ENCODE measurements at places on chromosomes 11 and 22. TPM values are rescaled to one million over a fixed set of nuclear protein-coding genes. Genes with fewer than 3 reads are reported as not detected.

DNA sequence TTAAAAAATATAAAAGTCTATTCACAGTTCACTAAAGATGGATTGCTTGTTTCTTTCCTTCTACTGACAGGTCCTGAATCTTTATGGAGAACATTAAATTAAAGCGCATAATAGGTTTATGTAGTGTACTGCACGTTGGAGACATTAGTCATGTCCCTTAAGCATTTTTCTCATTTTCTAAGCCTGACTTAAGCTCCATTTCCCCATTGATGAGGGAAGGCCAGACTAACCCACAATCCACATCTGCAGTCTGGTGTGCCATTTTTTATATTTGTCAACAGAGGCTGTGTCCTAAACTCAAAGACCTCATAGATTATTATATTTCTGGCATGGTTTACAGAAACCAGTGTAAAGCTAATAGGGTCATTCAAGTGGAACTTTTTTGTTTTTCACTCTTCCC is 39.9 kb downstream of the CADM1 start:
- H3K27ac ChIP-seq: no peak overlapping the region
- no peaks in the 10 kb centered on the region for H3K27me3 ChIP-seq
- H3K4me3 ChIP-seq: no peak overlapping the region

DNA sequence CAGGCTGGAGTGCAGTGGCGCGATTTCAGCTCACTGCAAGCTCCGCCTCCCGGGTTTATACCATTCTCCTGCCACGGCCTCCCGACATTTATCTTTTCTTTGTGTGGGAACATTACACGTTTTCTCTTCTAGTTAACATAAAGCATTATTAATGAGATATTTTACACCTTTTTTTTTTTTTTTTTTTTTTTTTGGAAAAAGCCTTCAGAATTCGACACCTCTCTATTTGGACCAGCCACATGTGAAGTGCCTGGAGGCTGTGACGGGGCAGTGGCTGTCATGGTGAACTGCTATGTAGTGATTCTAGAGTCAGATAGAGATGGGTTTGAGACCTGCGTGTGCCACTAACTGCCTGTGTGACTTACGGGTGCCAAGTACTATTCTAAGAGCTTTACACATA is 64.3 kb downstream of the SMIM38 start:
- no peaks in the 10 kb centered on the region for H3K4me1 ChIP-seq
- H3K4me3 ChIP-seq: no peak overlapping the region
- H3K27ac ChIP-seq: no peak overlapping the region
- DNase-seq: peak; percentile 9
- no peaks in the 10 kb centered on the region for H3K36me3 ChIP-seq

- H3K4me1 ChIP-seq: peaks cover 6% of the 10 kb centered on the region
- peak; percentile 57 for DNase-seq
- H3K27ac ChIP-seq: peak within 1 kb of the TSS; percentile 36
- H3K36me3 ChIP-seq: no peaks in the 10 kb centered on the region
These were observed at the start of gene SLC43A1 for GRCh38 chr11:57515332-57516060. Gene SLC43A1, minus strand, starts transcription at chr11:57515702. Its CDS starts 1,591 bp downstream, at chr11:57514111.

DNA sequence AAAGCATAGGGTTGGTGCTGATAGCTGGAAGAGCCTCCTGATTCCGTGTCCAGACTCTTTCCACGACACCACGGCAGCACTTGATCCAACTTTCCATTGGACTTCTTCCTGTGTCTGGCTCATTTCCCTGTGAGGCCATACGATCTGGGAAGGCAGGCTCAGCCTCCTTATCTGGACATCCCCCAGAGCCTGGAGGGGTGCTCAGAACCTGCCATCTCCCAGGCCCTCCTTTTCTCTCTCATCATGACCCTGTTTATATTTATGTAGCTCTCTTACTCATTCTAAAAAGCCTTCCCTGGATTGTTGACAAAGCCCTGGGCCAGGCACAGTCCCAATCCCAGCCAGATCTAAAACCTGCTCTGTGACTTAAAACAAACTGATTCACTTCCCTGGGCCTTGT is 7.8 kb upstream of the BCL9L start:
- peak; percentile 49 for DNase-seq
- peaks cover 11% of the 10 kb centered on the region for H3K4me1 ChIP-seq

DNA sequence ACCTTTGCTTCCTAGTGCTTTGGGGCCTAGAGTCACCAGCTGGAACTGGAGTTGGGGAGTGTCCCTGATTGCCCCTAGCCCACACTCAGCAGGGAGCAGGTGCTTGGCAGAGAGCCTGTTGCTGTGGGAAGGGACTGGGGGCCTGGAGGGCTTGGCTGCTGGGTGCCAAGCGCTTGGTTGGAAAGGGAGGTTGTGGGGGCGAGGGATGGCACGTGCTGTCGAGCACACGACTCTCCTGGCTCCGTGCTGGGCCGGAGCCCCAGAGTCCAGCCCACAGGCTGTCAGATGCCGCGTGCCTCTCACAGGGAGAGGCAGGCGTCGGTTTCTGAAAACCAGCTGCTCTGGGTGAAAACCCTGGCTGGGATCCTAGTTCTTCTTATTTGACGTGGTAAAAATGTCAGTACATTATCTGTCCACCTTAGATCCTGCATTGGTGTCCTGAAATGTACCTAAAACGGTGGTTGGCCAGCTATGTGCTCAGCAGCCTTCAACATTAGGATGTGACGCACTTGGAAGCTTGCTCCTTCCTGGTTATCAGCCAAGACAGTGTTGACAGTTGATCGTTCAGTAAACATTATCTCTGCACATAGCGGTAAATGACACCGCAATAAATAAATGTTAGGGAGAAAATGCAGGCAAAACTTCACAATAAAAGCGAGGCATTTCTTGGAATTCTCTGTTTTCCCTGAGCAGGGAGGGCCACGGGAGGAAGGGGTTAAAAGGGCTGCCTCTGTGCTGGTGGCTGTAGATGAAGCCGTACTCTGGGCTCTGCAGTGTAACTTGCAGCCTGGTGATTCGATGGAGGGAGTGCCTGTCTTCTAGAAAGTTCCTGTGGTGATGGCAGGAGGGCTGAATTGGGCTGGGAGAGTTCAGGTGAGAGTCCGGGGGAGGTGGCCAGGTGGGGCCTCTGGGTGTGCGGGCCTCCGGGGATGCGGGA is 29.2 kb downstream of the GRAMD4 start:
- peaks cover 10% of the 10 kb centered on the region for H3K4me1 ChIP-seq
- H3K4me3 ChIP-seq: no peak overlapping the region
- no peaks in the 10 kb centered on the region for H3K27me3 ChIP-seq
- H3K36me3 ChIP-seq: no peaks in the 10 kb centered on the region
- H3K27ac ChIP-seq: no peak overlapping the region

GRCh38 chr22:20135265-20135664 is 3.7 kb downstream of the ZDHHC8 start:
- no peaks in the 10 kb centered on the region for H3K36me3 ChIP-seq
- no peak overlapping the region for H3K4me3 ChIP-seq
- DNase-seq: no peak
- H3K4me1 ChIP-seq: peaks cover 46% of the 10 kb centered on the region
- H3K27me3 ChIP-seq: no peaks in the 10 kb centered on the region

DNA sequence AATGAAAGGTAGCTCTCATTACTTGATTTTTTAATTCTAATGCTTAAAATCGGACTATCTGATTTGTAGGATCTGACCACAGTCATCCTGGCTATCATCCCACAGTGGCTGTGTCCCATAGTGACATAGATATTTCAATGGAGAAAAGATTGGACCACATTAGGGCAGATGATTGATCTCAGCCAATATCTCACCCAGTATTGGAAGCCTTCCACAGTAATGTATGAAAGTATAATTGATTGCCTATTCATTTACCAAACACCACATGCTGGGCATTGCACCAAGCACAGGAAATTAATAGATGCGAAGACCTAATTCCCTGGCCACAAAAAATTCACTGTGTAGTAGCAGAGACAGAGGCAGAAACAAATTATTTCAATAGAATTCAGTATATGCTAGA is 37.6 kb downstream of the FZD4 start:
- no peak for DNase-seq
- H3K4me3 ChIP-seq: no peak overlapping the region
- H3K27ac ChIP-seq: no peak overlapping the region

- no peaks in the 10 kb centered on the region for H3K36me3 ChIP-seq
- H3K27me3 ChIP-seq: no peaks in the 10 kb centered on the region
- DNase-seq: peak; percentile 83
- peak within 1 kb of the TSS; percentile 31 for H3K4me3 ChIP-seq
- H3K27ac ChIP-seq: peak within 1 kb of the TSS; percentile 58
These were observed at the start of gene PYGM for GRCh38 chr11:64759722-64760719. Gene PYGM, minus strand, starts transcription at chr11:64759974. Its CDS starts 76 bp downstream, at chr11:64759898.

- no peak for DNase-seq
- H3K4me3 ChIP-seq: no peak overlapping the region
- no peaks in the 10 kb centered on the region for H3K36me3 ChIP-seq
- H3K4me1 ChIP-seq: peaks cover 16% of the 10 kb centered on the region
These were observed 3.0 kb downstream of the PACSIN3 start for GRCh38 chr11:47183031-47183856.

- no peaks in the 10 kb centered on the region for H3K36me3 ChIP-seq
- no peak overlapping the region for H3K27ac ChIP-seq
- no peaks in the 10 kb centered on the region for H3K4me1 ChIP-seq
- no peak overlapping the region for H3K4me3 ChIP-seq
- no peaks in the 10 kb centered on the region for H3K27me3 ChIP-seq
These were observed 8.8 kb upstream of the LINC01488 start for GRCh38 chr11:69472541-69473275.

DNA sequence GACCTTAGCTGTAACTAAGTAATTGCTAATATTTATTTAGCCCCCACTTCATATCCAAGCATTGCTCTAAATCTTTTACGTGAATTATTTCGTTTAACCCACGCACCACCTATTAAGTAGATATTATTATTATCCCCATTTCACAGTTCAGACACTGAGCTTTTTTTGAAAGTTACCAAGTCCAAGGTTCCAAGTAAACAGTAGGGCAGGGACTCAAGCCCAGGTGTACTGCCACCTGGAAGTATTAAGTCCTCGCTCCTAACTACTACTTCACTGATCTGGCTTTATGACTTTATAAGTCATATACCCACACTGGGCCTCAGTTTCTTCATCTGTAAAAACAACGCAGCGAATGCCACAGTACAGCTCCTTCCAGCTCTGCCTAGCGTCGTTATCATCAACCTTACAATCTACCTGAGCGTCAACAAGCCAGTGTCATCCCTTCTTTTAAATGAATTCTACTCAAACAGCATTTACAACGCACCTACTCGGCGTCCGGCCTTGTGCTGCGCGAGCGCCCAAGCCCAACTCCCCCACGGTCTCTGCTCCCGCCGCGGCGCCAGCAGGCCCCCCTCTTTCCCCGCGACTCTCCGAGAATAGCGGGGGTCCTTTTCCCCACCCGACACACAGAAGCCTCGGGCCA is 624 bp downstream of the TMEM41B start:
- no peaks in the 10 kb centered on the region for H3K36me3 ChIP-seq
- H3K4me3 ChIP-seq: peak overlapping the region; percentile 95
- peaks cover 9% of the 10 kb centered on the region for H3K4me1 ChIP-seq
- H3K27me3 ChIP-seq: no peaks in the 10 kb centered on the region
- DNase-seq: peak; percentile 33

GRCh38 chr11:78217650-78218541 is 29.2 kb downstream of the USP35 start:
- no peak overlapping the region for H3K4me3 ChIP-seq
- DNase-seq: no peak
- no peaks in the 10 kb centered on the region for H3K36me3 ChIP-seq
- H3K4me1 ChIP-seq: no peaks in the 10 kb centered on the region

DNA sequence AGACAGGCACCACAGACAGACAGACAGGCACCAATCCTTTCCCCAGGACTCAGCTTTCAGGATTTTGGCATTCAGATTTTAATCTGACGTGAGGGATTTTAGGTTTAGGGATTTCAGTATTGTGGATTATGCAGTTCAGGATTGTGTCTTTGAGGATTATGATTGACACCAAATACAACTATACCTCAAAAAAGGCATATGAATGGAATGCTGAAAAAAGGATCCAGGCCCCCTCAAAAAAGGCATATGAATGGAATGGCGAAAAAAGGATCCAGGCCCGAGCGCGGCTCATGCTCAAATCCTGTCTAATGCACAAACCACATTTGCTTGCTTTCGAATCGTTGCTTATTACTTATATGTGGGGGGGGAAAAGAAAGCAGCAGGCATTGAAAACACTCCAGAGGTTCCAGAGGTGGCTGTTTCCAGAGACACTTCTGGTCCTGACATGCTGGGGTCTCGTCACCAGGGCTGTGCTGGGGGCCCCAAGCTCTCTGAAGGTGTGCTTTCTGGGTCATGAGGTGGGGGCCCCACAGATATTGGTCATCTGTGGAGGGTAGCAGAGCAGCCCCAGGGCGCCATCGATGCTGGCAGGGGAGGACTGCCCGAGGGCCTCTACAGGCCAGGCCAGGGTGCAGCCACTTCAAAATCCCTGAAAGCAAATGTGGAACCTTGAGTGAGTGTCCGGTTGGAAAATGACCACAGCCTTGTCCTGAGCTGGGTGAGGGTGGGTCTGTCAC is 16.8 kb upstream of the OSBPL5 start:
- no peak overlapping the region for H3K27ac ChIP-seq
- no peak overlapping the region for H3K4me3 ChIP-seq
- no peaks in the 10 kb centered on the region for H3K36me3 ChIP-seq
- DNase-seq: no peak
- no peaks in the 10 kb centered on the region for H3K4me1 ChIP-seq

- no peak overlapping the region for H3K27ac ChIP-seq
- no peak for DNase-seq
- no peak overlapping the region for H3K4me3 ChIP-seq
These were observed 32.7 kb downstream of the POLR3H start for GRCh38 chr22:41511521-41511968.

DNA sequence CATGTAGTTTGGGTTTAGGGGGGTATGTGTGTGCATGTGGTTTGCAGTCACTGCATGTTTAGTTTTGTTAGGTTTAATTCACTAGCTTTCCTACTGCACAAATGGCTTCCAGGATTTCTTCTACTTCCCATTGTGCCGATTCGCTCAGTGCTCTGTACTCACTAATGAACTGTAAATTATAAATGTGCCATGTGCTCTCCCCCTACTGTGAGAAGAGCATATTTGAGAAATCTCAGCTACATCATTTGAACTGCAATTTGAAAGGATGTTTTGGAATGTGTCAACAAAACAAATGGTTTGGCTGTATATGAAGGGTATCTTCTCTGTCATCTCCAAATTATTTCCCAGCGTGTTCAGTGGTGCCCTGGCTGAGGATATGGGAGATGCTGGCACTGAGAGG is 28.1 kb downstream of the CYB5R2 start:
- no peak overlapping the region for H3K4me3 ChIP-seq
- no peaks in the 10 kb centered on the region for H3K36me3 ChIP-seq
- H3K27me3 ChIP-seq: no peaks in the 10 kb centered on the region
- no peak overlapping the region for H3K27ac ChIP-seq
- DNase-seq: no peak

GRCh38 chr11:15497366-15497765 is 382.6 kb downstream of the INSC start:
- no peak for DNase-seq
- H3K4me3 ChIP-seq: no peak overlapping the region
- no peaks in the 10 kb centered on the region for H3K4me1 ChIP-seq
- H3K27me3 ChIP-seq: no peaks in the 10 kb centered on the region
- no peaks in the 10 kb centered on the region for H3K36me3 ChIP-seq
- no peak overlapping the region for H3K27ac ChIP-seq

DNA sequence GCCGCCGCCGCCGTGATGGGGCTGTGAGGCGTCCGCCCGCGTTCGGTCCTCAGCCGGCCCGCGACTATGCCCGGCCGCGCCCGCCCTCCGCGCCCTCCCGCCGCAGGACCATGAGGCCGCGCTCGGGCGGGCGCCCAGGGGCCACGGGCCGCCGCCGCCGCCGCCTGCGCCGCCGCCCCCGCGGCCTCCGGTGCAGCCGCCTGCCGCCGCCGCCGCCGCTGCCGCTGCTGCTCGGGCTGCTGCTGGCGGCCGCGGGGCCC is 215 bp downstream of the ZNRF3 start:
- H3K36me3 ChIP-seq: no peaks in the 10 kb centered on the region
- no peak for DNase-seq

Gene CARD10
- 89.8 TPM for total RNA-seq

Gene CCDC88B
- 16.6 TPM for total RNA-seq

Gene PNPLA3
- total RNA-seq: 1.7 TPM

Measured in testis (tissue), 5 donors.